Suppressor macrophage treated with lipopolysaccharide for 1 hour (primary cell): ENCODE measurements at places on chromosomes 6 and 20.

DNA sequence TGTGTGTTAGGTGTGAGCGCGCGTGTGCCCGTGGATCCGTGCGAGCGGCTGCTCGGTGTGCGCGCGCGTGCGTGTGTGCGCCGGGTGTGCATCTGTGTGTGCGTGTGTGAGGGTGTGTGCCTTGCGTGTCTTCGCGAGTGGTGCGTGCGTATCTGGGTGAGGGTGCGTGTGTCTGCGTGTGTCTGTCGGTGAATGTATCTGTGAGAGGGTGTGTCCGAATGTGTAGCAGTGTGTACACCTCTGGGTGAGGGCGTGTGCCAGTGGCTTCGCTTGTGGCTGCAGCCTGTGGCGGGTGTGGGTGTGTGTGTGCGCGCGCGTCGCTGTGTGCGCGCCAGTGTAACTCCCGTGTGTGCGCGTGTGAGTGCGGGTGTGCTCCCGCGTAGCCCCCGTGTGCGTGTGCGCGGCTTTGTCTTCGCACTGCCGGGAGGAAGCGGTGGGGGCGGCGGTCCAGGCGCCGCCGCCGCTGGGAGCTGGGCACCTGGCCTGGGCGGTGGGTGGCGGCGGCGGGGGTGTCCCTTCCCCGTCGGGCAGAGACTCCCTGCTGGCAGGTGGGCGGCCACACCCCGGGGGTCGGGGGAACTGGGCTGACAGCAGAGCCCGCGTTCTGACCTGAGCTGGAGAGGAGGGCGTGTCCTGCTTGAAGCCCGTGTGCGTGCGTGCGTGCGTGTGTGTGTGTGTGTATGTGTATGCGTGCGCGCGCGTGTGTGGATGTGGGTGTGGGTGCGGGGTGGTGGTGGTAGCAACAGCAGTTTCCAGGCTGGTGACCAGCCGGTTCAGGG, 61.3 kb upstream of the EPB41L1 start:
- DNase-seq, result peak; percentile 45

GRCh38 chr6:149372062-149372461, 28.0 kb upstream of the SUMO4 start:
- no peak for DNase-seq

GRCh38 chr20:17453592-17453991, 77.6 kb downstream of the BFSP1 start:
- no peak for DNase-seq

GRCh38 chr20:13009682-13010406, 1.1 kb downstream of the SPTLC3 start:
- DNase-seq, result peak; percentile 89

DNA sequence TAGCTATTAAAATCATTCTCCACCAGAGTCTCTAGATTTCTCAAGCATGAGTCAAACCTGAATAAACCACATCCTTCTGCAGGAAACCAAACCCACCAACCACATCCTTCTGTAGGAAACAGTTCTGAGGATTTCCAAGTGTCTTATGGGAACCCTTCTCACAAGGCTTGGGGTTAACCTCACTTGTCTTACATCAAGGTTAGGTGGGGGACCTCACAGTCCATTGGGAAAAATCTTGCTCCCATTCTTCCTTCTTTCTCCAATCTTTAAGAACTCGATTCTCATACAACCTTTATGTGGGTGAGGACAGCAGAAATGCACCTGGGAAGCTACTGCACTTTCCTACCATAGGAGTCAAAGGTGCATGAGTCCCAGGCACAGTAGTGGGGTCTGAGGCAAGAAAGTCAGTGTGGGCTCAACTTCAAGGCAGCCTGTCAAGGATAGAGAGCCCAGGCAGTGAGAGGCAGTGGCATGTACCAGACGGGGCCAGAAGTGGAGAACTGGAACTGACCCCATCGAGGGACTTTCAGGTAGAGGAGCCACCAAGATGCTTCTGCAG, 114.5 kb downstream of the SLC22A3 start:
- DNase-seq, result peak; percentile 75

DNA sequence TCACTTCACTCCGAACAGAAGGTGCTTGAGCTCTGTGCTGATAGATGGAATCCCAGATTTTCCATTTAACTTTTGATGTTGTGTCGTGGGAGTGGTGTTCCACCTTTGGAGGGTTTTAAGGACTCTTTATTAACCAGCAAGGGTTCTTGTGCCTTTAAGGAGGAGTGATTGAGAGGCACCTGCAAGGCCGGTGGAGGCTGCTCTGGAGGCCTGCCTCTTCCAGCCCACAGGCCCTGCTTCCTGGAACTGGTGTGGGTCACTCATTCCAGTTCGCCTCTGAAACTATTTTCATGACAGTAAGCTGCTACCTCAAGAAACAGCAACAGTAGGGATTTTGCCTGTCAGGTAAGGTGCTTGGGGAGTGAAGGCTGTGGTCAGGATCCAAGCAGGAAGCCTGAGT, 58.8 kb upstream of the APCDD1L start:
- DNase-seq, result no peak

DNA sequence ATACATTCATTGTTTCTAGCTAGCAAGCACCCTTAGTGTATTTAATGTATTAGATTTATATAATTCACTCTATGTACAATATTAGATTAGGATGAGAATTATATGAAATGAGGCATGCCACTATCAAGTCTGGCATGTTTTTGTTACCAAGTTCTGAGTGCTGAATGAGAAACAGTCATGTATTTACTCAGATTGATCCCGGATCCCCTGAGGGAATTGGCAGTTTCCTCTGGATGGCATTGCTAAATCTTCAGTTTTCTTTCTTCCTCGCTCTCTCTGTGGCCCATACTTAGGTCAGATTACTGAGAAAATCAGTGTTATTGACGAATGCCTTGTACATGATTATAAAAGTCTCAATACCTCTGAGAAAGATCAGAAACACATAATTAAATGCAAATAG, 66.6 kb downstream of the CDKAL1 start:
- peak; percentile 9 for DNase-seq

GRCh38 chr6:40661726-40662125, 74.6 kb upstream of the LRFN2 start:
- DNase-seq, result no peak

DNA sequence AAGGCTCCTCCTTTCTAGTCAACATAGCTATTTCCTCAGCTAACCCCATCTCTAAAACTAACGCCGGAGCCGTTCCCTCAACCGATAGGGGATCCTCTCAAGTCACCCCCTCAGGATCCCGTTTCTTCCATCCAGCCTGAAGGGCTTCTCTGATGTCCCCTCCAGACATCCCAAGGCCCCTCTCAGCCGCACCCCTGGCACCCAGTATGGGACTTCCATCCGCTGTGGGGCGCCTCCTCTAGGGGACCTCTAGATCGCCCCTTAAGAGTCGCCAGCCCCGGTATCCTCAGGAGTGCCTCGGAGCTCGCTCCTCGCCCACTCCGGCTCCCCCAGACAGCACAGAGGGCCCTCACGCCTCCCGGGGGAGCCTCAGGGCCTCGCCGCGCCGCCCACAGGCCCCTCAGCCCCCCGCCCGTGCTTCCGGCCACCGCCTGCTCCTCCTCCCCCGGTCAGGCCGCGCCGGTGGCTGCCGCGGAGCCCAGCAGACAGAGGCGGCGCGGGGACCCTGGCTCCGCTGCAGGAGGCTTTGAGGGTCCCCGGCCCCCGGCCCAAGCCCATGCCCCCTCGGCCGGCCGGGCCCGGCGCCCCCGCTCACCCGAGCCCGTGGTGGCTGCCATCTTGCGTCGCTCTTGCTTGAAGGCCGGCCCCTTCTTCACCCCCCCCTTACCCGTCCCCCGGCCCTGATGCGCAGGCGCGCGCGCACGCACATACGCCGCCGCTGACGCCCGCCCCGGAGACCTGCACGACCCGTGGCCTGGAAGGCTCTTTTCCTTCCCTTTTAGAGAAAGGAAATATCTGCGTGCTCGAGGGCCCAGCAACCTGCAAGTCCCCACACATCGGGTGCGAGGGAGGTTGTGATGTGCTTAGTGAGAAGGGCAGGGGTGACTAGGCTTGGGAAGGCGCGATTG, at the start of gene UBE2V1:
Gene UBE2V1 (minus strand): TSS at position 639 of the 908 bp plus-strand sequence. CDS start 22 bp downstream, at position 617.
- peak; percentile 91 for DNase-seq

DNA sequence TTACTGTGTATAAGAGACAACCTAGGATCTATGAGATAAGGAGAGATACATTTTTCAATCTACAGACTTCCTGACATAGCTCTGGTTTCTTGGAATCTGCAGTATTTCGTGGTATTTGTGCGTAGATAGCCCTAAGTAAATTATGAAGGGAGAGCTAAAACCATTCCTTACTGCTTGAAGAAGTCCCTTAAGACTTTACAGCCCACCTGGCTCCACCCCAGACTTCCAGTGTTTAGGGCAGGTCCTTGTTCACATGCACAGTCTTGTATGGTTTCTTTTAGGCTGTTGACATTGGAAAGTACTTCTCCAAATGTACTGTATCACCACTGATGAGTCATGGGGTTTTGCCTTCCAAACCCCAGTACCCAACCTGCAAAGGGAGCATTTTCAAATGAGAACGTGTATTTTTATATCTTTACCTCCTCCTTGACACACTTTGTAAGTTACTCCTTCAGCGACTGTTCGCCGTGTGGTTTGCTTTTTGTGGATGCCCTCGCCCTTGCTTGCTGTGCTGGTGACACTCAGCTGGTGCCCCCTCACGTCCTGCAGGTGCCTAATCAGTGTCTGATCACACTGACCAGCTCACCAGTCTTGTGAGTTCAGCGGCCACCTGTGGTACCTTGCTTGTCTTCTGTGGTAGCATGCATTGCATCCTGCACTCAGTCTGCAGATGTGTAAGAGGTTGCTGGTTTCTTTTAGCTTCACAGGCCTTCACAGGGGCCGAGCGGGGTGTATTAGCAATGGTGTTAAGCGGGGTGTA, 73.3 kb downstream of the IGF2R start:
- peak; percentile 37 for DNase-seq

- DNase-seq, result peak; percentile 13
Measured at GRCh38 chr20:49501917-49502316, 19.4 kb upstream of the KCNB1 start.

- DNase-seq, result no peak
Measured at GRCh38 chr6:38730140-38730862, 15.2 kb downstream of the DNAH8 start.

GRCh38 chr6:135228486-135228885, 47.4 kb downstream of the MYB start:
- no peak for DNase-seq

DNA sequence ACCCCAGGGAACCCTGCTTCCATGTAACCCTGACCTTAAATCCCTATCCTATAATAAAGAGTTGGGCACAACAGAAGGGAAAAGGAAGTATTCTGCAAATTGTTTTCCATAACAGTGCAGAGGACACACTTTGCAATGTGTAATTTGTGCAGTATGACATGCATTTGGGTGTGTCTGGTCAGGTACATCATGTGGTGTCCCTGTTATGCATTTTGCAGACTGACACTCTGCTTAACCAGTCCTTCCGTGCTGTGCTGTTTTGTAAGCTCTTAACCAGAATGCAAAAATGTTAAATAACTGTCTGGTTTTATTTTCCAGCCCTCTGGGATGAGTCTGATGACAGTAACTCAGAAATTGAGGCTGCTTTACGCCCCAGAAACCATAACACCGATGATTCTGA, 57.0 kb upstream of the XRN2 start:
- no peak for DNase-seq

- no peak for DNase-seq
Measured at GRCh38 chr6:107941627-107942026, 16.4 kb downstream of the SEC63 start.

- DNase-seq, result no peak
Measured at GRCh38 chr6:12324099-12324498, 33.9 kb downstream of the EDN1 start.

- DNase-seq, result no peak
Measured at GRCh38 chr6:133359256-133359655, 118.1 kb downstream of the EYA4 start.

DNA sequence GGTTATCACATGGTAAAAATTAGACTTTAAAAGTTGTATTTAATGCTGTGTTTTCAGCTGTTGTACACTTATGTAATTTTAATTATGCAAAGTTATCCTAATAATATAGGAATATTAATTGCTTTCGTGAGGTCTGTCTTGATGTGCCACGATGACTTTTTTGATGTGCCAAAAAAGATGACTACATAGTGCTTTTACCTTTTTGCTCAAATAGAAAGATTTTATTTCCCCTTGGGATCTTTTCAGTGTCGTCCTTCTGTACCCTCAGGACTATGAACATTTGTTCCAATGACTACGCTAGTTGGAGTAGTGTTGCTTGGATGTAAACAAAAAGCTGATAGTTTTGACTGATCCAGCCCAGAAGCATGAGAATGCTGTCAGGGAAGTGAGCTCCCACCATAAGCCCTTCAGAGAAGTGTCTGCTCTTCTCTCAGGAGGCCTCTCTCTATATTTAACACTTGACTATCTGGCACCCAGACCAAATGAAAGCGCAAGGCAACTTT, 1.2 kb upstream of the CD164 start:
- DNase-seq, result no peak

GRCh38 chr6:72832271-72832670, 210.4 kb downstream of the KCNQ5 start:
- DNase-seq, result no peak

- no peak for DNase-seq
Measured at GRCh38 chr6:82264321-82264720, 16.8 kb upstream of the IBTK start.

DNA sequence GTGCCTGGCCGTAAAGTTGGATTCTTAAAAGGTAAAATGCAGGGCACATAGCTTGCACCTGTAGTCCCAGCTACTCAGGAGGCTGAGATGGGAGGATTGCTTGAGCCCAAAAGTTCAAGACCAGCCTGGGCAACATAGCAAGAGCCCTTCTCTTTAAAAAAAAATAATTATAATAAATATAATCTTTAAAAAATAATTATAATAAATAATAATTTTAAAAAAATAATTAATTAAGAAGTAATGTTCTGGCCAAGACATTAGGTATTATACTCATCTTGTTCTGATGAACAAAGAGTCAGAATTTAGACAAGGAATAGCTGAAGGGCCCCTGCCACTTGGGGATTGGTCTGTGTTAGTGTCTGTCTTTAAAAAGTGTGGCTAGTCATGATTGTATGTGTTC, 13.9 kb downstream of the ENTPD6 start:
- no peak for DNase-seq

- no peak for DNase-seq
Measured at GRCh38 chr6:40551966-40552505, 35.1 kb downstream of the LRFN2 start.

- DNase-seq, result no peak
Measured at GRCh38 chr6:42306439-42307140, 88.9 kb upstream of the MRPS10 start.

DNA sequence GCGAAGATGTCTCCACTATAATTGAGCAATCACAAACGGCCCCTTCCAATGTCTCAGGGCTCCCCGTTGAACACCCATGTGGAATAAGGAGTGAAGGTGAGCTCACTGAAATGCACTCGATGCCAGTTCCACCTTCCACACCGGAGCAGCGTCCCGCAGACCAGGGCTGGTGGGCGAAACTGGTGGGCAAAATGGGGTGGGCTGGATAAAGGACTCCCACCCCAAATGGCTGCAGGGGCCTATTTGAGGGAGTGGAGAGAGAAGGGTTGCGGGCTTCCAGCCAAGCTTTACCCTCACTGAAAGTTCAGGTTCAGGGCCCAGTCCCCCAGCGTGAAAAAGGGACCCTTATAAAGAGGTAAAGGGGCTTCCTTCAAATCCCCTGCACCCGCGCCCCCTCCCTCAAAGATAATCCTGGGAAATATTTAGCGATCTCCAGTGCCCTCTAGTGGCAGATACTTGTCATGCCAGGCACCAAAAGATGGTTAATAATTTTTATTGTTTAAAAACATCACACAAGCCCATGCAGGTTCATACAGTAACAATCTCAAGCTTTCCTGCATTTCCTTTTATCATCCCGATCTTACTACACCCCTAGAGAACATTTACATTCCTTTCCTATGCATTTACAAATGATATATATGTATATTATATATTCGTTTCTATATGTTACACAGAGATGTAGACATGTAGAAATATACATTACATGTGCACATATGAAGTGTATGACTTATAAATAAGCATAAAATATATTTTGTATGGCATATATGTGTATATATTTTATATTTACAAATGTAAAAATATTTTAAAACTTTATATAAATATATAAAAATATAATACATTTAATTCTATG, 58.2 kb upstream of the NKX2-2 start:
- DNase-seq, result peak; percentile 24
